H54 (cell line): ENCODE measurements at places on chromosomes 4 and X.

DNA sequence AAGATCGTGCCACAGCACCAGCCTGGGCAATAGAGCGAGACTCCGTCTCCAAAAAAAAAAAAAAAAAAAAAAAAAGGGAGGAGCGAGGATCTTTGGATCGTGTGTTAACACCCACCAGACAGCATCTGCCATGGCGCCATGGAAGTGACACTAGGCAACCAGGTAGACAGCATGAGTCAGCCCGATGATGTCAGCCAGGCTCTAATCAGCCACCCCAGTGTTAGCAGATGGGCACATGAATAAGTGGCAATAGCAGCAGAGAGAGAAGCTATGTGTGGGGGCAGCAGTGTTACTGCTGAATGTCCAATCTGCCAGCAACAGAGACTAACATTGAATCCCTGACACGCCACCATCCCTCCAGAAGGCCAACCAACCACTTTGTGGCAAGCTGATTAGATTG is 6.6 kb downstream of the SYN1 start:
- no peak for DNase-seq

GRCh38 chr4:148540622-148541326 is 98.6 kb upstream of the NR3C2 start:
- no peak for DNase-seq

DNA sequence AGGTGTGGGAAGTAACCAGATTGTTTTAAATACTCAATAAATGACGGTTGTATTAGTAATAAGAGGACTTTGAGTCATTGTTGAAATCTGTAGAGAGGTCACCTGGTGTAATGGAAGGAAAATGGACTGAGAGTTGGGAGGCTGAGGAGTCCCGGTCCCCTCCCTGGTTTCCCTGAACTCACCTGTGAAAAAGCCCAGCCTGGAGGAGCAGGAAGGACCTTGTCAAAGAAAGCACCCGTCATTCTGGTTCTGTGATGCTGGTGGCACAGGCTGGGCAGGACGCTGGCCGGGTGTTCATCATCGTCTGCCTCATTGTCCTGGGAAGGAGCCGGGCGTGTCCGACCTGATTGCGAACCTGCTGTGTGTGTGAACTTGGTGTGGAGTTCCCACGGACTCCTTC is 70.8 kb downstream of the SORCS2 start:
- no peak for DNase-seq

GRCh38 chr4:187178587-187178986 is 454.9 kb upstream of the FAT1 start:
- no peak for DNase-seq

GRCh38 chrX:57595381-57595811 is 3.6 kb downstream of the ZXDB start:
- DNase-seq = no peak

GRCh38 chr4:156505341-156505955 is 466.2 kb downstream of the PDGFC start:
- DNase-seq = peak; percentile 5
